Forelimb muscle (tissue), 1 donor: ENCODE measurements at places on chromosomes 7 and 10.

DNA sequence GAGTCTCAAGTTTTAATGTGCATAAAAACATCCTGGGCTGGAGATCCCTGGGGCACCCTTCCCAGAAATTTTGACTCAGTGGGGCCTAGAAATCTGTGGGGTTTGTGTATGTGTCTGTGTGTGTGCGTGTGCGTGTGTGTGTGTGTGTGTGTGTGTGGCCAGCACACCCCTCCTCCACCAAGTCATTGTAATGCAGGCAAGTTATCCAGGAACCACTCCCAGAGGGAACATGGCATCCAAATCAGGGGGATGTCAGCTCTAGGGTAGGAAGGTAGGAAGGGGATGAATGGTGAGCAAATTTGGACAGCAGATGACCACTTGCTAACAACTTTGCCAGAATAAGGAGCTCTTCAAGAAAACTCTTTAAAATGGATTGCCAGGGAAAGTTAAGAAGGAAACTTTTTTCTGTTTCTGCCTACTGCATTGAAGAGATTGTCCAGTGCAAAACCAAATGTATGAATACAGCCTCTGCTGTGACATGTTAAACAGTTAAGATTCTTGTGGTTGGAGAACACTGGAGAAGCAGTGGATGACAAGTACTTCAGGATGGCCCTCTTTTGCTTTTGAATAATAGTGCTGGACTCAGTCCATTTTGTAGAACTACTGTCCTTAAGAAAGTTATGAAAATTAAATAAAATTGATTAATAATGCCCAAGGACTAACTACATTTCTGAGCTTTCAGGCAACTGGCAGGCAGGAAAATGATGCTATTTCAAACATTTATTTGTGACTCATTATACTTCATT lies 12.3 kb downstream of the STAMBPL1 start:
- DNase-seq = no peak

- DNase-seq = no peak
These were observed 536.6 kb downstream of the TCERG1L start for GRCh38 chr10:130774871-130775270.

DNA sequence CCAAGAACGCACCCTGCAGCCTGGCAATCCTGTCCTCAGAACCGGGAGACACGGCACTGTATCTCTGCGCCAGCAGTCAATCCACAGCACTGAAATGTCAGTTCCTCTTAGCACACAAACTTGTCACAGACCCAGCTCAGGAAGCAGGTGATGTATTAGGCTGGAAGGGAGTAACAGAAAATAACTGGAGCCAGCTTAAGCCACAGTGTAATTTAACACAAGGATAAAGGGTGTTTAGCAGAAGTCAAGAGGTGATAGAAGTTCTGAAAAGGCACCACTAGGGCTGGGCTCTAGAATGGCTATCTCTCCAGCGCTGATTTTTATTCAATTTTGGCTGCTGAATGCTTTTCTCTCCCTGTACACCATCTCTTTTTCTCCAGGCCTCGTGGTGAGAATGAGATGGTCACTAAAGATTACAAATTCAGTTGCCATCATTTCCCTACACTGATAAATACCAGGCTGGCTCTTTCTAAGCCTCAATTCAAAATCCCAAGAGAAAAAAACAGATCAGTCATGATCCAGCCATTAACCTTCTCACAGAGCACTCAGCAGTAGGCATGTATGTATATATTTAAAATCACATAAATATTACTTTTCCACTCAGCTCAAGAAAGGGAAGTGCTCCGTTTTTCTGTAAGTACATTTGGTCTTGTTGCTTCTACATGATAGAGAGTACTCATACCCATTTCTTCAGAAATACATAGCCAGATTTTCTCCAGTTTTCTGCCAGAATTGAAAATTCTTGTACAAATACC lies 102.7 kb upstream of the PRSS1 start:
- DNase-seq = no peak

DNA sequence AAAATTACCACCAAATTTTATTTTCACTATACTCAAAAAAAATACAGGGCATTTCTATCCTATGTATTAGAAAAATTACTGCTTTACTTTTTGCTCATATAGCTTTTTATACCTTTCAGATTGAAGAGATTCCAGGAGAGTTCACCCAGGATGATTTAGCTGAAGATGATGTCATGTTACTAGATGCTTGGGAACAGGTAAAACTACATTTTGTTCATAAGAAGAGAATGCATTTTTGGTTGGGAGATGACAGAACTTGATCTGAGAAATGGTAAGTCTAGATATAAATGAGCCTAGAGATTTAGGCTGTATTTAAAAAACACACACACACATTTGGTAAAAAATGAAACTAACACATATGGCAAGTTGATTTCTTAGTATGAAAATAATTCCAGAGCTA lies 38.1 kb upstream of the ARL4A start:
- no peak for DNase-seq

GRCh38 chr10:111525696-111526095 lies 448.9 kb downstream of the ADRA2A start:
- no peak for DNase-seq

- no peak for DNase-seq
These were observed 127.3 kb downstream of the FAM204A start for GRCh38 chr10:118214776-118215175.

DNA sequence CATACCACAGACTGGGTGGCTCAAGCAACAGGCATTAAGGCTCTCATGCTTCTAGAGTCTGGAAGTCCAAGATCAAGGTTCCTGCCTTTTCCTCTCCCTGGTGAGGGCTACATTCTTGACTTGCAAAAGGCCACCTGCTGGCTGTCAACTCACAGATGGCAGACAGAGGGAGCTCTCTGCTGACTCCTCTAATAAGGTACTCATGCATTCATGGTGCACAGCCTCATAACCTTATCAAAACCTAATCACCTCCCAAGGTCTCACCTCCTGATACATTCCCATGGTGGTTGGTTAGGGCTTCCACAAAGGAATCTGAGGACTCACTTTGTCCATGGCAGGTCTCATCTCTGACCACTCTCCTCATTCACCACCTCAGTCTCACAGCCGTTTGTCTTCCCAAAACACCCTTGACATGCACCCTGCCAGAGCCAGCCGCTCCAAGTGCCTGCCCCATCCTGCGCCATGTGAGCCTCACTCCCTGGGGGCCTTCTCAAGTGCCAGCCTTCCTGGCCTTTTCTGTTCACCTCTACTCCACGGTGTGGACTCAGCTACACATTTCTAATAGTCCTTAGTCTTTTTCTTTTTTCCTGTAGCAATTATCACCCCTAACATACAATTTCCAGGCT lies 400.3 kb upstream of the ADARB2 start:
- no peak for DNase-seq

GRCh38 chr7:102415685-102416225 lies 17.6 kb upstream of the ORAI2 start:
- DNase-seq = no peak

DNA sequence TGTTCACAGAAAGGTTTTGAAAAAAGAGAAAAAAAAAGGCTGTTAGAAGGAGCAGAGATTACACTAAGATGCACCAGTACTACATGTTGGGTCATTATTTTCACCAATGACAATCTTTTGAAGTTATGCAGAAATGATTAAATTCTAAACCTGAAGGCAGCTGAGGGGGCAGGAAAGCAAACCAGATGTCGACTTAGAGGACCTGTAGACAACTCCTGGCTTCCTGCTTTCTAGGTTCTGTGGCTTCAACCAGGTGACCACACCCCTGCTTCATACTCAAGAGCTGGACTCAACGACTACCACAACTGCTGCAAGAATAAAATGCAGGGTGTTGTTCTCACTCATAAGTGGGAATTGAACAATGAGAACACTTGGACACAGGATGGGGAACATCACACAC lies 30.0 kb downstream of the MYOF start:
- DNase-seq = no peak

DNA sequence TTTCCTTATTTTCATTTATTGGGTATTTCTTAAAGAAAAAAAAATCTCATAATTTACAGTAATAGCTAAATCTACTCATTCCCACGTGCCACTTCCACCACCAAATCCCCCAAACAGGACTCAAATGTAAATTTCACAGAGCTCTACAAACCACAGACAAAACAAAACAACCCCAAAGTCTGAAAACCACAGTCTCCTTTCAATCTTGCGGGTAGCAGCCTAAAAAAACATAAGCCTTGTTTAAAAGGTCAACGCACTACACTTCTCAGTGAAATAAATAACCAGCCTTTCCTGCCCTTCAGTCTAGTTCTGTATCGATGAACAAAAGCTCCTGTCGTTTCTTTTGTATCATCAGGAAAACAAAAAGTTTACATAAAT lies 121.8 kb upstream of the AFAP1L2 start:
- no peak for DNase-seq

DNA sequence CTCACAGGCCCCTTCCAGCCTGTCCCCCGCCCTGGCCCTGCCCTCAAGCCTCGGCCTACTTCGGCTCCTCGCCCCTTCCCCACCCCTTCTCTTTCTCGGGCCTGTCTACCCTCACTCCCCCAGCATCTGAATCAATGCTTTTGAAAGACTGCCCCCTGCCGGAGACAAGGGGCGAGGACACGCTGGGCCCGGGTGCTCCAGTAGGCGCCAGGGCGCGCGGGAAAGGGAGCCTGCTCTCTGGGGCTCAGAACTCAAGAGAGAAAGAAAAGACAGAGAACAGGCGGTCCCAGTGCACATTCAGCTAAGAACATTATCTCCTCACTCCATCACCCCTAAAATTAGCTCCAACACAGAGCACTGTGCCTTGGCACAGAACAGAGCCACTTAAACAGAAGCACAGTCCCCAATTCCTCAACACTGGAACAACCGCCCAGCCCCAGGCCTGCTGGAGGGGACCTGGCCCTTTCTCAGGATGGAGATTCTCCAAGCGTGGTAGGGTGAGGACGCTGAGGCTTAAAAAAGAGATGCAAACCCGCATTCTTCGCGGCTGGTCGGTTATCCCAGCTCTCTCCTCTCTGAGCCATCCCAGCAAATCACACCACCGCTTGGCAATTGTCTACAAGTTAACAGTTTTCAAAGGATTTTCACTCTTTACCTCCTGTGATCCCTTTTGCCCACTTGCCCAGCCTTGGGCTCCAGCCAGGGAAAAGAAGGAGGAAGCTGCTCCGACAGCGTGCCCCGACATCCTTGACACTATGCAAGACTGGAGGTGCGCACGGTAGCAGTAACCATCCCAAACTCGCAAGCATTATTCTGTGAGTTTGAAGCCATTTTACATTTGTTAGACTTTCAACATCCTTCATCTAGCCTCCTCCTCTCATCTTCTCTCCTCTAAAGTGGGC lies 2.1 kb downstream of the GIGYF1 start:
- no peak for DNase-seq

DNA sequence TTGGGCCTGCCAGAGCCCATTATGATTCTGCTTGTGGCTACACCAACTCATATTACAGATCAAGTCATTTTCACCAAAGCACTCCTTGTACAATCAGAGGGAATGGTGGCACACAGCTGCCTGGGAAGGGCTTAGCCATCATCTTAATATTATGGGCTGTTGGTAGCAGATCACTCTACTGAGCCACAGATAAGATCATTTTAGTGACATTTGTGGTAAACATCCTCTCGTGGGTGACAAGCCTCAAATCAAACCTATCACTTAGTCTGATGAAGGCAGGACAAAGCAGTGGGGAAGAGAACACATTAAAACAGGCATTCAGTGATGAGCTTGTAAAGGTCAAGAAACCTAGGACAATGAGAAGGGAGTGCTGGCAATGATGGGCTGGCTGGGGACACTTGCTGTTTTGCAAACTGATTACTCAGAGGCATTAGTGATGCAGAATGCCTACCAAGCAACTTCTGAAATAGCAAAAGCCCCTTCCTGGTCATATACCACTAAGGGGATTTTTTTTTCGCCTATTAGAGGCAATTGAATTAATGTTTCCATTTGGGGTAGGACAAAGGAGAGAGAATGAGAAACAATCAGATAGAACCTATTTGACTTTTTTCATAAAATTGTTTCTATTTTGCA lies 137.5 kb upstream of the WDR11 start:
- no peak for DNase-seq

GRCh38 chr7:142308326-142308725 lies 50.5 kb upstream of the PRSS58 start:
- no peak for DNase-seq
